Fibroblast of gingiva (primary cell): ENCODE measurements at places on chromosomes 4 and X.

GRCh38 chr4:39062094-39062769 is at the start of gene KLHL5:
Gene KLHL5, plus strand, starts transcription at chr4:39062232. Its CDS starts 421 bp downstream, at chr4:39062653.
- DNase-seq = no peak

GRCh38 chr4:149735796-149736195 is 79.8 kb downstream of the IQCM start:
- peak; percentile 43 for DNase-seq

DNA sequence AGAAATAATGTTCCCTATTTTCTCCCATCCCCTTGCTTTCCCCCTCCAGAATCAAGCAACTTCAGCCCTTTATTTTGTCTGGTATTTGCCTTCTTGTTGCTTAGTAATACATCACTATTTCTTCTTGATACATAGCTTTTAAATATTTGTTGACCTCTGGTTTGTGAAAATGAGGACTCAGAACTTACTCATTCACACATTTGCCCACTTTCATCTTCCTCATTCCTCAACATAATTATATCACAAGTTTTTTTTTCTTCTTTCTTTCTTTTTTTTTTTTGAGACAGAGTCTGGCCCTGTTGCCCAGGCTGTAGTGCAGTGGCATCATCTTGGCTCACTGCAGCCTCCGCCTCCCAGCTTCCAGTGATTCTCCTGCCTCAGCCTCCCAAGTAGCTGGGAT is 28.9 kb upstream of the NDUFC1 start:
- DNase-seq = no peak

GRCh38 chr4:87188932-87189331 is 31.5 kb downstream of the KLHL8 start:
- DNase-seq = no peak

- no peak for DNase-seq
These were observed 940.4 kb downstream of the GLUD2 start for GRCh38 chrX:121987835-121988234.

DNA sequence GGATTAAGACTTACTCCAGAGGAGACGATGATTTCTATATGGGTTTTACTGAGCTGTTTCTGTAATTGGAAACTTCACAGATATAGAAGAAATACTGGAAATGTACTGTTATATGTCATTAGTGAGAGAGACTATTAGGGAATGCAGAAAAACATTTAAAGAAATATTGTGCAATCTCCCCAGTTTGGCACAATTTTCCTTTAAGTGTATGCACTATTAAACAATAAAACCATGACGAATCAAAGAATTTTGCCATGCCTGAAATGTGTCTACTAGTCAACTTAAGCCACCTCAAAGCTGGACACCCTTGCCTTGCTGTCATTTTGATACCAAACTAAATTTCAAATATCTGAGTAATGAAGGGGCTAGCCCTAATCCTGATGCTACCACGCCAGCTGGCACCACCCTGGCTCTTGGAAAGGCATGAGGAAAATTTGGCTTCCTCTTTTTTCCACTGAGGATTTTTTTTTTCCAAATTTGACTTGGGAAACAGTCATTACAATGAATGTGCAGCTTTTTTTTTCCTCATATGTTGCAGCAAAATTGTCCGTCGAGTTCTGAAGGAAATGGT is 36.1 kb downstream of the MTTP start:
- DNase-seq = peak; percentile 66
